ENCODE measurements at places on chromosomes 3 and 15. TPM values are rescaled to one million over a fixed set of nuclear protein-coding genes. Genes with fewer than 3 reads are reported as not detected.

DNA sequence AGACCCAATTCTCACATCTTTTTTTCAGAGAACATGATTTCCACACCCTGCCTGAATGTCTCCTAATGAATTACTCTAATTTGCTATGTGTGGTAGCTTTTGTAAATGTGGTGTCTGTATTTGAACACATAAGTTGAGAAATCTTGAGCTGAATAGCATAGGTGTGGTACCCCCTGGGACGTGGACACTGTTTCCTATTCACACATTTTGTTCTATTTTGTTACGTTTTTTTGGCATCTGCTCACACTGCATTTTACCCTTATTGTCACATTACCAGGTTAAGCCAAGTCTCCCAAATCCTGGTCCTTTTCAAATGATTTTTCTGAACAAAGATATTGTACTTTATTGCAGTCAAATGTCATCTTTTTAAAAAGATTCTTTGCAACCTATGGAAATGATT is 6.8 kb upstream of the MAPK6 start:
- no peak for DNase-seq

- peak; percentile 92 for DNase-seq
Measured at GRCh38 chr3:135131290-135131689, 336.2 kb downstream of the EPHB1 start.

DNA sequence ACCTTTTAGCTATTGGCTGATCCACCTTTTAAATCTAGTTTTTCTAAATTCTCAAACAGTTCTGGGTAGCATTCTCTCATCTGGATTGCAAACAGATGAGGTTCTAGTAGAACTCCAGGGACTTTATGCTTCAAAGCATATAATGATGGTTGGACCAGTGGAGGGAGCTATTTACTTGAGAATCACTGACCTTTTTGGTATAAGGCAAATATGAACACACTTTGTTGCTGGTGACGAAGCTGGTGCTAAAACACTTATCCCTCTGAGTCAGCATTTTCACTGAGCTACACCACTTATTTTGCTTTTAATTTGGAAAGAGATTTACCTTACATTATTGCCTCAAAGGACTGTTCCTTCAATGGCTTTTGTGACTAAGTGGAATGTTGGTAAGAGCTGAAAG is 58.6 kb upstream of the SLITRK3 start:
- no peak for DNase-seq

- no peak for DNase-seq
Measured at GRCh38 chr15:96595951-96596350, 265.5 kb downstream of the NR2F2 start.

DNA sequence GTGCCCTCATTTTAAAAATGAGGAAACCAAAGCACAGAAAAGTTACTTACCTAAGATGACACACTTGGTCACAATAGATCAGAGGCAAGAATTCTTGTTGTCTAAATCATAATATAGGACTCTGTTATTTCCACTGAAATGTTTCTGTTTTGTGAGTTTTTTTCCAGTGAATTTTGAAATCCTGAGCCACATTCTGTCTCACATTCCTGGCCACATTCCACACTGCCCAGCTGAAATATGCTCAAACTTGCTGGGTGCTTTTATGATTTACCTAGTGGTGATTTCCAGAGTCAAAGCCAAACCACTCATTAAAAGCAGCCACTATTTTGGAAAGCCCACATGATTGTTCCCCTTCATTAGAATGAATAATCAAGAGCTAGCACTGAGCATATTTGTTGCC is 82.3 kb upstream of the NPHP3 start:
- peak; percentile 45 for DNase-seq

- no peak for DNase-seq
Measured at GRCh38 chr3:127702151-127702578, 29.4 kb downstream of the ABTB1 start.

DNA sequence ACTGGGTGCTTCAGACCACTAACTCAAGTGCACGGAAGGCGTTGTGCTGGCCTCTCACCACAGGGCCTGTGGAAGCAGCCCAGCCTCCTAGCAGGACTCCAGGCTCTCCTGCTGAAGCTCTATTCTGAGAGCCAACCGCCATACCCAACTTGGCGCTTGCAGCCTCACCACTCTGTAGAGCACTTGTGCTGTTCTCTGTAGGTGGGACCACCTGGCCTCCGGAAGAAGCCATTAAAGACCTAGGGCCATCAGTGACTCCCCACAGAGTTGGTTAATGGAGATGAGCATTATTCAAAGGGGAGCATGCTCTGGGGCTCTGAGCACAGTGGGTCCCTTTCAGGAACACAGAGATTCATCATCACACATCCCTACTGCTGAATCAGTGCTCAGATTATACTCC is 50.9 kb downstream of the C3orf85 start:
- DNase-seq, result no peak

DNA sequence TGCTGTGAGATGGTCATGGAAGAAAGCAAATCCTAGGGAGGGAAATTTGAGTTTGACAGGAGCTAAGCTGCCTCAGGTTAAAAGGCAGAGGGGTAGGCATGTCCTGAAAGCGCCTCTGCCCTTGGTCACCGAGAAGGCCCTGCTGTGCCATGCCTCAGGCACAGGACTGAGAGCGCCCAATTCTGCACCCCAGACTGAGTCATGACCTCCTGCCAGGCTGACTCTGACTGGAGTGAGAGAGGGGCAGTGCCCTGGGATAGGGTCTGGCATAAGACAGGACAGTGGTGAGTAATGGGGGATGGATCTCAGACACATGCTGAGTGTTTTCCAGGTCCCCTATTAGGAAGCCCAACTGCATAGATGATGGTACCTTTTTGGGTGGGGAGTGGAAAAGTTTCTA is 44.4 kb downstream of the EPHB1 start:
- DNase-seq, result no peak

DNA sequence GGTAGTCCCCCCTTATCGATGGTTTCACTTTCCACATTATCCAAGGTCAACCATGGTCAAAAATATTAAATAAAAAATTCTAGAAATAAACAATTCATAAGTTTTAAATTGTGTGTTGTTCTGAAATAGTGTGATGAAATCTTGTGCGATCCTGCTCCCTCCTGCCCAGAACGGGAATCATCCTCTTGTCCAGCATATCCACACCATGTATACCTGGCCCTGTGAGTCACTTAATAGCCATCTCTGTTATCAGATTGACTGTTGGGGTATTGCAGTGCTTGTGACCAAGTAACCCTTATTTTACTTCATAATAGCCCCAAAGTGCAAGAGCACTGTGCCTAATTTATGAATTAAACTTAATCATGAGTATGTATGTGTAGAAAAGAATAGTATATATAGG is 19.1 kb downstream of the FAM81A start:
- no peak for DNase-seq

DNA sequence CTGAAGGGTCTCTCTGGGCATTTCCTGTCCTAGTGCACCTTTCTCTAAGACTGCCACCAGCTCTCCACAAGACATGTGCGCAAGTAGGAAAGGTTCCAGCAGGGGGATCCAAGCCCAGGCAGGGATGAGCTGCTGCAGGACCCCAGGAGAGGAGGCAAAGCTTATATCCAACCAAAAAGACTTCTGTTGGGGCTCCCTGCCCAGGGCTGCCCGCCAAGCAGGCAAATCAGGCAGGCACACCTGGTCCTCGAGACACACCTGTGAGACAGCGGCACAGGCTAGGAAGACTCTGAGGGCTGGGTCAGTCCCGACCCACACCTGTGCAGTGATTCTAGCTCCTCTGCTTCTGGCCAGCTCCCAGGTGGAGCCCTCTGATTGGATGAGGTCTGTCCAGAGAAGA is 80.6 kb downstream of the MYLK start:
- no peak for DNase-seq

GRCh38 chr3:189557824-189558223 is 73.4 kb upstream of the TP63 start:
- DNase-seq, result no peak

GRCh38 chr3:29381595-29381994 is 100.7 kb downstream of the RBMS3 start:
- DNase-seq, result no peak

- no peak for DNase-seq
Measured at GRCh38 chr3:32048487-32049182, 57.8 kb upstream of the GPD1L start.

DNA sequence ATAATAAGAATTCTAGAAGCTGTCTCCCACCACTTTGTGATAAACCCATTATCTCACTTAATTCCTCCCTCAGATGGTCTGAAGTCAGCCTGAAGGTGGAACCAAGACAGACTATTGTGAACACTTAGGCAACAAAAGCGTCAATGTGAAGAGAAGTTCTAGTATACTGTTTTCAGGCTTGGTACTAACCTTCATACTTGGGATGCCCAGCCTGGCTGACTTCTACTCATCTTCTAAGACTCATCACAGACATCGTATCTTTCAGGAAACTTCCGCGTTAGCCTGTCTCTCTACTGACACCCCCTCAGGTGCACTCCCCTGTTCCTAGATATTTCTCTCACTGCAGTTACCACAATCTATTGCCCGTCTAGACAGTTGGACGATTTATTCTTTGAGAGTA is 201.2 kb downstream of the SATB1 start:
- no peak for DNase-seq

DNA sequence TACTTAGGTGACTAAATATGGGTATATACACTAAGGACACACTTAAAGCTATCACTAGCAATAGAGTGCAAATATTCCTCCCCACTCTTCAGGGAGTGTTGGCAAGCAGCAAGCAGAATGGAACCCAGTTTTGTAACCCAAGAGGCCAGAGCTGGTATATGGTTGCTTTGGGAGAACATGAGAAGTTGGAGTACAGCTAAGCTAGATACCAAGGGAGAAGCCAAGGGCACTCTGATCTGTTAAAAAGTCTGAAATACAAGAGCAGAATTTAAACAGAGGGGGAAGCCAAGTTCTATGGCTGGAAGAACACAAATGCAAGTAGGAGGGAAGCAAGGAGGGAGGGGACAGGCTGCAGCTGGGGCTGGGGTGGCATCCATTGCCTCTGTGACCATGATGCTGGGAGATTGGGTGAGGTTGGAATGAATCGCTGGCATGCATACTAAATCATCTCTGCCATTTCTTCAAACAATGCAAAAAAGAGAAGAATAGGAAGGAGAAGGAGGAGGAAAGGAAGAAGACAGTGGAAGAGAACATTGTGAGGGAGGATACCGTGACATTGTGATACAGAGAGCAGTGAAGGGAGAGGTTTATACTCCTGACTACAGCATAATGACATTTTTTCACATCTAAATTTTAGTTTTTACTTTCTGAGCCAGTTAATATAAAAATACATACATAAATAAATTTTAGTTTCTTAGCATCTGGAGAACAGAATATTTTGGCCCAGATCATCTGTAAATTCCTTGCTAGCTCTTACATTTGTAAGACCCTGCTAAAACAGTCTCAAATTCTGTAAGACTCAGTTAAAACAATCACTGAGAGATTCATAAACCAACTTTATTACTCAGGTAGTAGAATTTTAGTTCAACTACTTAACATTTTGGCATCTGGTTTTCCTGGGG is 9.0 kb upstream of the ANXA2 start:
- DNase-seq, result no peak

GRCh38 chr3:9690451-9691450 is 12.9 kb upstream of the CPNE9 start:
- peak; percentile 6 for DNase-seq

DNA sequence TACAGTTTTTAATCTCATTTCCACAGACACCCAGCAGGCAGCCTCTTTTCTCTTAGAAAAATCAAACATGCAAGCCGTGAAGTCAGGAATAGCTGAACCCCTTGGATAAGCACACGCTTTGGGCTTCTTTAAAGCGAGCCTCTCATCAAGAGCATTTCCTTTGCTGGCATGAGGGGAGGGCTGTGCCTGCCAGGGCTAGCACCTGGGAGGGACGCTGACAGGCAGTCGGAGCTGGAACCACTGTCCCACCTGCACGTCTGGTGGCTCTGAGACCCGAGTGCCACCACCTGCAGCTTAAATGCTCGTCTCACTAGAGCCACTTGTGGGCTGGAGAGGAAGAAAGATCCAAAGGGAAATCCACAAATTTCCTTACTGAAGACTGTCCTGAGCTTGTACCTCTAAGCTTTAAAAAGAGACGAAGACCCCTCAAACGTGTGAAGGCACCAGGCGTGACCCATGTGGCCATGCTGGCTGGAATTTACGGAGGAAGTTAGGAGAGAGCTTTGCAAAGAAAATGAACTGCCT is 9.4 kb downstream of the MAP6D1 start:
- DNase-seq, result no peak

DNA sequence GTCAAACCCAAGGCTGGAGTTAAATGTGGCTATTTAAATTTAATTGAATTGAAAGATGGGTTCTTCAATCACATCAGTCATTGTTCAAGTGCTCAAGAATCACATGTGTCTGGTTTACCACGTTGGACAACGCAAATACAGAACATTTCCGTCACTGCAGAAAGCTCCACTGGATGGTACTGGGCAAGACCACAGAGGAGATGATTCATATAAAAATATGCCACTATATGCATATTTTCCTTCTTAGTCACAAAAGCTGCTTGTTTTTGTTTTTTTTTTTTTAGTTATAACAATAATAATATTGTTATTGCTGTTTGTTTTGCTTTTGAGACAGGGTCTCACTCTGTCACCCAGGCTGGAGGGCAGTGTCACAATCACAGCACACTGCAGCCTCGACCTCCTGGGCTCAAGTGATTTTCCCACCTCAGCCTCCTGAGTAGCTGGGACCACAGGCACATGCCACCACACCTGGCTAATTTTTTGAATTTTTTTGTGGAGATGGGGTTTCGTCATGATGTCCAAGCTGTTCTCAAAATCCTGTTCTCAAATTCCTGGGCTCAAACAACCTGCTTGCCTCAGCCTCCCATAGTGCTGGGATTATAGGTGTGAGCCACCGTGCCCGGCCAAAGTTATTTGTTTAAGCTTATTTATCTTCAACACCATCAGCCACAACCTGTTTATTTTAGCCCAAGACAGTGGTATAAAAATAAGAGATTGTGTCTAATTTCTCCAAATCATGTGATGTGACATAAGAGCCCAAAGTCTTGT is 19.4 kb downstream of the RTP3 start:
- DNase-seq, result no peak

DNA sequence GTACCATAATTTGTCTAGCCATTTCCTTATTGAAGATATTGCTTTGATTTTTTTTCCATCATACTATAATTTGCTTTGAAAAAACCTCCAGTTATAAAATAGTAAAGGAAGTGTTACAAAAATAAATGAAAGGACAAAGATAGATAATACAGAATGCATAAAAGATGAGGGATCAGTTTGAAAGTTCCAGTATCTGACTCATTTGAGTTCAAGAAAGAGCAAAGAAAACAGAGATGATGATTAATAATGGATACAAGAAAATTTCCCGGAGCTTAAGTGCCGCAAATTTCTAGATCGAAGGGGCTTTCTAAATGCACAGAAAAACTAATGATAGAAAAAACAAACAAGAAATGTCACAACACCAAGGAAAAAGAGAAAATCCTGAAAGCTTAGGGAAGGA is 4.3 kb downstream of the WDR48 start:
- DNase-seq, result no peak

PGBD4 gene
- polyA plus RNA-seq, result 0.32 TPM

SCN11A gene
- polyA plus RNA-seq, result not detected

ATP8B4 gene
- polyA plus RNA-seq, result 0.88 TPM

CCR5 gene
- 0.08 TPM for polyA plus RNA-seq

KNG1 gene
- 0.15 TPM for polyA plus RNA-seq

CLDN1 gene
- 0.44 TPM for polyA plus RNA-seq

SETMAR gene
- 9.5 TPM for polyA plus RNA-seq

ECE2 gene
- 9.5 TPM for polyA plus RNA-seq

SCAANT1 gene
- polyA plus RNA-seq, result not detected

CPA3 gene
- not detected for polyA plus RNA-seq

KLHL6 gene
- polyA plus RNA-seq, result 0.15 TPM

GOLGA6B gene
- not detected for polyA plus RNA-seq

KNL1 gene
- 4.8 TPM for polyA plus RNA-seq

SEMA3G gene
- 5.0 TPM for polyA plus RNA-seq
